ENCODE measurements at places on chromosomes 7 and 10.

GRCh38 chr10:2908851-2909630 is 158.3 kb upstream of the PFKP start:
- no peak for ATAC-seq

GRCh38 chr10:76784076-76784475 is 853.5 kb downstream of the KCNMA1 start:
- no peak for ATAC-seq

- no peak for ATAC-seq
Measured at GRCh38 chr10:33252324-33252723, 82.1 kb downstream of the NRP1 start.

GRCh38 chr7:51261117-51261835 is 55.3 kb downstream of the COBL start:
- ATAC-seq = no peak

DNA sequence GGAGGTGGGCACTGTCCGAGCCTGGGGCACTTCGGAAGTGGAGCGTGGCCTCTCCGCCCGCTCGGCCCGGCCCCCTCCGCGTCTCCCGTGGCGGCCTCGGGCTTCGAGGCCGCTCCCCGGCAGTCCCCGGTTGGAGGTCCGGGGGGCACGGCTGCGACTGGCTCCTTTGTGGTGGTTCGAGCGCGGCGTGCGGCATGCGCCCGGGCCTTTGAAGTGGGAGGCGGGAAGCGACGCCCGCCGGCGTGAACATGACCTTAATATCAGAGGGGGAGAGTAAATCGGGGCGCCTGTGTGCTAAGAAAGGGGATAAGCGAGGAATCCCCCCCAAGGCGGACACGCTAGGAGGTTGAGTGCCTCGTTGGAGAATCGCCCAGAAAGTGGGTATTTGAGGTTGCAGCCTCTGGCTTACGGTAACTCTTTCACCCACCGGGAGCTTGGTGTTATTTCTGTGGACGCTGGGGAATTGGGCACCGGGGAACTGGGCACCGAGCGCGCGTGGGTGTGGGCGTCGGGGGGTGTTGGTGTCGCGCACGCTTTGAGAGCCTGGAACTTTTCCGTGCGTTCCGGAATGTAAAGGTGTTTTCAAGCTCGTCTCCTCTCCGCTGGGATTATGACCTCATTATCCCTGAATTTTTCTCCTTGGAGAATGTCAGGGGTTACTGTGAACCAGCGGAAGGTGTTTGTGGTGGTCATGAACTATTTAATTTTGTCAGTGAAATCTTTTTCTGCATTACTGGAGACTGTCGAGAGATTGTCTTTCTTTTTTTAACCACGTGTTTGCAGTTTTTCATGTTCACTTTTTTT is 660 bp downstream of the SUV39H2 start:
- peak; percentile 4 for ATAC-seq

- no peak for ATAC-seq
Measured at GRCh38 chr10:26477501-26477900, 39.4 kb downstream of the APBB1IP start.

DNA sequence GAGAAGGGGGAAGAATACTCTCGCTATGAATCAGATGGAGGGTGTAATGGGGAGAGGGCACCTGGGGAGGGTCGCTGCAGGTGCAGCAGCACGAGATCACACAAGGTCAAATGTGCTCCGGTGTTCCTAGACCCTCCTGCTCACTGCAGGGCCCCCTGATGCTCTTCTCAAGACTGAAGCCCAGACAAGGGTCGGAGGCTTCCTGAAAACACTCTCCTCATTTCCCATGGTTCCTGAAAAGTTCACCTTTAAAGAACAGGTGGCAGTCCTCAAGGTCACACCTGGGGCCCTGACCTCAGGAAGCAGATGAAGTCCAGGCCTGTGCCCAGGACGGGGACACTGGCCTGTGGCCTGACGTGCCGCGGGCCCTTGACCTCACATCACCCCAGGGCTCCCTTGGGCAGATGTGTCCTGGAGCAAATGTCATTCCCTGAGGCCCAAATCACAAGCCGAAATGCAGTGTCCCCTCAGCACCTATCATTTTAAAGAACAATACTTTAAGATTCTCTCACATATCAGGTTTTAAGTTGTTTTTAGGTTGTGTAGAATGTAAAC is 289.8 kb downstream of the GLRX3 start:
- no peak for ATAC-seq

DNA sequence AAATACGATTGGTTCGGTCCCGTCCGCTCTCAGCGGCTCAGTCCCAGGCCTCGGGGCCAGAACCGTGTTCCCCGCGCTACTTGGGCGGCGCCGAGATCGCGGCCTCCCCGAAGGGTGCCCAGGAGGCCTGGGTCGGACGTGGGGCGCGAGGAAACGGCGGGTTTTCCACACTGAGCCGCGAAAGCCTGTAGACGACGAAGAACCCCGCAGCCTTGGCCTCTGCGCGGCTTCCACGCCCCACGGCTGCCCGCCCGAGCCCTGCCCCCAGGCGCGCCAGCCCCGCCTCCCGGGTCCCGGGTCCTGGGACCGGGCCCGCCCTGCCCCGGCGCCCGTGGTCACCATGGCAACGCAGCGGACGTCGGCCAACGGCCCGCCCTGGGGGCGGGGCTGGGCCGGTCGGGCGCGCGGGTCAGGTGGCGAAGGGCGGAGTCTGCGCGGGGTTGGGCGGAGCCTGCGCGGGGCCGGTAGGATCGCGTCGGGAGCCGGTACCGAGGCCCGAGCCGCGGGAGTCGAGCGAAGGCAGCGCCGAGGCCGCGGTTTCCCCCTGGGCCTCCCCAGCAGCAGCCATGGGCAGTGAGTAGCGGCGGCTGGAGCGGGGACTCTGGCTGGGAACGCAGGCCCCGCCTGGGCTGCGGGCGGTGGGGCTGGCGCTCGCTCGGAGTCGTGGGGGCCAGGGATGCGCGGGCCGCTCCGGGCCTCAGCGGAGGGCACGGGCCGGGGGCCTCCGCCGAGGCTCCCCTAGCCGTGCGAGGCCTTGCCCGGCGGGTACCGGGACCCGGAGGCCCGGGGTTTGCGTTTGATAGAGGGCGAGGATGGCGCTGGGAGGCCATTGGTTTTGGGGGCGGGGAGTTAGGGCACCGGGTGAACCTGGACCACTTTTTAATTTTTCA is at the start of gene SEC61A2:
TSS of gene SEC61A2 (plus strand) at position 456 of the 890 bp plus-strand sequence. CDS start at position 567, 111 bp downstream.
- ATAC-seq = peak; percentile 92

GRCh38 chr7:2583798-2584580 is 25.2 kb downstream of the IQCE start:
- no peak for ATAC-seq

DNA sequence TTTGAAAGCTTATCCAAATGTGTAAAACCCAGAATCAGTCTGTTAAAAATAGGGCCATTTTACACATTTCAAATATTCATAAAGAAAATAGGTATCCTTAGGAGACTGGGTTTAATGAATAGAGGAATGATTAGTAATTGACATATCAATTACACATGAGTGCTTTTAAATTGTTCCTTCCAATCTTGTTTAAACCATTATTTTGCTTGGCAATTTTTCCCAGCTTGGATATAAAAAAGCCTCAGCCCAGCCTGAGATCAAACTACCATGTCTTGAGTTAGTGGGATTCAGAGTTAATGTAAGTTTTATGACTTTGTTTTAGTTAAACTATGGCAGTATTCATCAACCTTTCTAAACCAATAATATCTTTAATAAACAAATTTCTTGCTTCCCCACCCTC is 28.3 kb downstream of the PARP12 start:
- no peak for ATAC-seq

GRCh38 chr10:116663342-116663741 is 42.6 kb downstream of the PNLIPRP2 start:
- ATAC-seq = no peak

- ATAC-seq = no peak
Measured at GRCh38 chr7:139854803-139855497, 25.9 kb downstream of the TBXAS1 start.

GRCh38 chr7:104005197-104005596 is 15.7 kb upstream of the RELN start:
- no peak for ATAC-seq

GRCh38 chr10:47278152-47278473 is 21.9 kb upstream of the GDF10 start:
- ATAC-seq = no peak

- ATAC-seq = no peak
Measured at GRCh38 chr7:131517218-131517923, 39.1 kb downstream of the PODXL start.

- ATAC-seq = no peak
Measured at GRCh38 chr10:59706851-59707797, 2.5 kb downstream of the SLC16A9 start.

DNA sequence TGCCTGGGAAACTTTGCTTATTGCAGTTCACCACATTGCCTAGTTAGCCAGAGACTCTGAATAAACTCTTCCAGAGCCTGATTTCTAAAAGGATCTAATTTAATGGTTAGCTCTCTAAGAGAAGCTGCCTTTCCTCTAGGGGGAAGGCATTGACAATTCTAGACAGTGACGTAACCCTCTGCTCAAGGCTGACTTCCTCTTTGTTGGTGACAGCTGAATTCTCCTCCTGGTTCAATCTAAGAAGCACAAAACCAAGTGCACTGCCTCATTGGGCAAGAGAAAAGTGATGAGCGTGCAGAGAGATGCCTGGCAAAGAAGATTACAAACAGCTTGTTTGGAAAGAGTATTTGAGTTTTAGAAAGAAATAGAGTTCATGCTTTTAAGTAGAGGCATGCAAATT is 102.7 kb downstream of the MACC1 start:
- no peak for ATAC-seq

DNA sequence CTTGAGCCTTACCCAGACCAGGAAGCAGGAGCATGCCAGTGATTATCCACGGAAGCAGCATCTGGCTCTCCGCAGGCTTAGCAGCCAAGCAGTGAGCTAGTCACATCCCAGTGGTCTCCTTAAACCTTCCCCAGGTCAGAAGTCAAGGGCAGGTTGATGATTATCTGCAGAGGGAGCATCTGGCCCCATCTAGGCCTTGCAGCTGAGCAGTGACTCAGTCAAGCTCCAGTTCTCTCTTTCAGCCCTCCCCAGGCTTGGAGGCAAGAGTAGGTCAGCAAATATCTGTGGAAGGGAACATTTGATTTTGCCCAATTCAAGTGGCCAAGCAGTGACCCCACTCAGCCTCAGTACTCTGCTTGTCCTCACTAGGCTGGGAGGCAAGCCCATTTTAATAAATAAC is 61.6 kb downstream of the ANKRD7 start:
- no peak for ATAC-seq

- ATAC-seq = peak; percentile 63
Measured at GRCh38 chr10:126017961-126018560, 121.7 kb downstream of the FANK1 start.

DNA sequence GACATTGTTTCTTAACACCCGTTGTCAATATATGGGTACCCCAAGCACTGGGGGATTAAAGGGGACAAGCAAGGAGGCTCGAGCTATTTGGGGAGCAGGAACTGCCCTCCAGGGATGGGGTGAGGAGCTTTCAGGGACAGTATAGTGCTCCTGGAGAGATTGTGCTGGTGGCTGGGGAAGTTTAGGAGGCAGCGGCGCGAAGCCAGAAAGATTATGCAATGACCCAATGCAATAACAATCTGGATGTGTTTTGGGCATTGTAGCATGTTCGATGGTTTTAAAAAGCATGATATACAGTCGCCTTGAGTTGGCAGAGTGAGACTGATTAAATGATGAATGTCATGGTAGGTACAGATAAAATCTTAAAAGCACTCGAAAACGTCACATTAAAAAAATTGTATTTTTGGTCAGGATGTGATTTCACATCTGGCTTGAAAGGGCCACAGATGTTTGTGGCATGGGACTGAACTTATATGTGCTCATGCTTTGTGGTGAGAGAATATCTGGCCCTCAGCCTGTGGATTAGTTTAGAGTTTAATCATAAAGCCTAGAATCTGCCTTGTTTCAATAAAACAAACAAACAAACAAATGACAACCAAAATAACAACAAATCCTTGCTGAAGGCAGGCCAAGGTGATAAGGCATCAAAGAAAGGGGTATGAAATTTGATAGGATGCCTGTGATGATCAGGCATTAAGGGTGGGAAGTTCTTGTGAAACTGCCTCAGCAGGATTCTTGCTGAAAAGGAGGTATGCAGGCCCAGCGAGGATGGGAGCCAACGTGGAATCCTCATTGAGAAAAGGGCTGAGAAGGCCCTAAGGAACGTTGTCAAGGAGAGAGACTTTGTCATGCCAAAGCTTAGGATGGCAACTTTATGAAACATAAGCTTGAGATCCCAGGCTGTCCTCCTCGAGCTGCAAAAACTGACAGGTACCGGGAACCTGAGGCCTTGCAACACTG is 417.1 kb upstream of the KLF6 start:
- no peak for ATAC-seq

GRCh38 chr10:90167174-90168064 is 466.0 kb downstream of the KIF20B start:
- no peak for ATAC-seq

DNA sequence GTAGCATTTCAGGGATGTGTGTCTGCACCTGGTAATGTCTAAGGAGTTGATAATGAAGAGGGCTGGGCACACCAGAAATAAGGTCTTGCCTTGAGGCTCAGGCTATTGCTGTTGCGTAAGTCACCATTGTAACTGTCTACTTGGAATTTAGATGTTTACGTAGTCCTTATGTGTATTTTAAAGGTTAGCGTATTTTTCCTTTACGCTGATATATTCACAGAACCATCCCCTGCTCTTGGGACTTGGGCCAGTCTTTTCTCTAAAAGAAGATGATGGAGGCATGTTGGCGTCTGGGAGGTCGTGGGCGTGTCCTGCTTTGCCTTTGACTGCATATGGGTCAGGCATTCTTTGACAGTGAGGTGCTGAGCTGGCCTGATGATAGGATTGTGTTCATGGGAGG is 14.7 kb downstream of the WDR37 start:
- ATAC-seq = no peak

- ATAC-seq = no peak
Measured at GRCh38 chr7:3103614-3104398, 60.1 kb upstream of the CARD11 start.

DNA sequence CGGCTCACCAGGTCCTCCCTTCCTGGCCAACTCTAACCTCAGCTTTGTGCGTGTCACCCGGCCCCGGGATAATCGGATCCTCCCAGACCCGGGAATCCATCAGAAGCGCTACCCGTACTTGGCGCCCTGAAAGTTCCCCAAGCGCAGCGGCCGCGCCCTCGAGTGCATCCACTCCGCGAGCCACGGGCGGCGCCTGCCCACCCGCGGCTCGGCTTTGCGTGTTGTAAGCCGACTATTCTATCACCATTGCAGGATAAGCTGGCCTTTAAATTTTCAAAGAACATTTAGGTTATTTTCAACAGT is 35.7 kb upstream of the EBLN1 start:
- ATAC-seq = no peak

- peak; percentile 56 for ATAC-seq
Measured at GRCh38 chr7:84297616-84298015, 103.0 kb upstream of the SEMA3A start.

DNA sequence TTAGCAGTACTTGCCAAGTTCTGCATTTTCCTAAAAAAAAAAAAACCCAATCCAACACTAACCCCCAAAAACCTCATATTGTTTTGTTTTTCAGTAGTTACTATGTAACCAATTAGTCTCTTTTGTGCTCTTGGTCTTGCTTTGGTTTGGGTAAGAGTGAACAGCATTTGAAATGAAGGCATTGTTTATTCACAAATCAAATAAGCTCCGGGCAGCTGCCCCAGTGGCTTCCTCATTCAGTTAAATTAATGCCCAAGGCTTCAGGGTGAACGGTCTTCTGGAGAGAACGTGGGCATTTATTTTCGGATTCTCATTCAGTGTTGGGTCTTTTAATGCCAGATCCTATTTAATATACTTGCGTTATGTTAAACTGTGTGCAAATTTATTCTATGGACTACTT is 108.7 kb downstream of the GFRA1 start:
- ATAC-seq = no peak

GRCh38 chr10:28246023-28246422 is 56.8 kb downstream of the MPP7 start:
- no peak for ATAC-seq

All from SK-N-SH treated with all-trans-retinoic acid at 6 μM for 48 hours (cell line).